Activated effector memory CD4-positive, alpha-beta T cell treated with Interleukin-2 at 50 U/mL for 16 hours (primary cell): ENCODE measurements at places on chromosomes 4 and X.
A peak's percentile ranks its signal among the peaks of the same experiment; 100 is the strongest.

GRCh38 chr4:99998062-99998867 is 48.2 kb upstream of the H2AZ1 start:
- DNase-seq = no peak

GRCh38 chr4:173202395-173202794 is 33.8 kb downstream of the GALNT7 start:
- DNase-seq = no peak

GRCh38 chr4:10095296-10095991 is 21.2 kb downstream of the WDR1 start:
- no peak for DNase-seq

GRCh38 chrX:14819769-14820168 is 53.1 kb downstream of the FANCB start:
- DNase-seq = no peak

DNA sequence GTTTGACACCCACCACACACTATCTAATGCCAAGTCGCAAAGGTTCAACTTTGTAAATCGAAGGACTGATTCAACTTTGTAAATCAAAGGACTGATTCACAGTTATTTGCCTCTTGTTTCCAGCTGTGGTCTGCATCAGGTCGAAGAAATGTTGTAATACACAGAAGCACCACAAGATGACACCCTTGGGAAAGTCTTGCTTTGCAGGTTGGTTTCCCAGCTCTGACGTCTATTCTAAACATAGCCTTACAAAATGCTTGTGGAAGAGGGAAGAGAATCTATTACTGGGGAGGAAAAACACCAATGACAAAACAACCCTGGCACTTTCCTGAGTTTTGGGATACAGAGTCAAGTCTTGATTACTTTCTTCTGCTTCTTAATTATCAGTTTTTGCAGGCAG is 35.3 kb downstream of the SUPT20HL1 start:
- DNase-seq = peak; percentile 1

GRCh38 chr4:14419516-14419915 is 582.8 kb upstream of the CPEB2 start:
- no peak for DNase-seq
